ENCODE measurements at places on chromosomes 1 and 21.

DNA sequence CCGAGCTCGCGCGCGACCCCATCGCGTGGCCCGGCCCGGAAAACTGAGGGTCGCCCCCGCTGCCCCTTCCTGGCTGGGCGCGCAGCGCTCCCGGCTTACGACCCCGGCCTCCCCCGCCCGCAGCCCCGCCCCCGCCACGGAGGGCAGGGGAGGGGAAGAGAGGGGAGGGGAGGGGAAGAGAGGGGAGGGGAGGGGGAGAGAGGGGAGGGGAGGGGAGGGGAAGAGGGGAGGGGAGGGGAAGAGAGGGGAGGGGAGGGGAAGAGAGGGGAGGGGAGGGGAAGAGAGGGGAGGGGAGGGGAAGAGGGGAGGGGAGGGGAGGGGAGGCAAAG is 6.7 kb upstream of the ANKRD65 start:
- DNase-seq, result no peak

DNA sequence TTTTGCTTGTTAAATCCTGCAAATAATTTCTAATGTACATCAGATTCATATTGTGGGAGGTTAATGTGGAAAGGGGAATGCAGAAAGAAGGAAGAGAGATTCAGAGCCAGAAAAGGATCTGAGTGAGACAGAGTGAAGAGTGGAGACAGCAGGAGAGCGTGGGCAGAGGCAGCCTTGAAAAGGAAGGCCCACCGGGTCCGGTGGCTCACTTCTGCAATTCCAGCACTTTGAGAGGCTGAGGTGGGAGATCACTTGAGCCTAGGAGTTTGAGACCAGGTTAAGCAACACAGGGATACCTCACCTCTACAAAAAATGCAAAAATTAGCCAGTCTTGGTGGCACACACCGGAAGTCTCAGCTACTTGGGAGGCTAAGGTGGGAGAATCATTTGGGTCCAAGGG is 222.0 kb upstream of the RAB4A start:
- DNase-seq, result no peak

DNA sequence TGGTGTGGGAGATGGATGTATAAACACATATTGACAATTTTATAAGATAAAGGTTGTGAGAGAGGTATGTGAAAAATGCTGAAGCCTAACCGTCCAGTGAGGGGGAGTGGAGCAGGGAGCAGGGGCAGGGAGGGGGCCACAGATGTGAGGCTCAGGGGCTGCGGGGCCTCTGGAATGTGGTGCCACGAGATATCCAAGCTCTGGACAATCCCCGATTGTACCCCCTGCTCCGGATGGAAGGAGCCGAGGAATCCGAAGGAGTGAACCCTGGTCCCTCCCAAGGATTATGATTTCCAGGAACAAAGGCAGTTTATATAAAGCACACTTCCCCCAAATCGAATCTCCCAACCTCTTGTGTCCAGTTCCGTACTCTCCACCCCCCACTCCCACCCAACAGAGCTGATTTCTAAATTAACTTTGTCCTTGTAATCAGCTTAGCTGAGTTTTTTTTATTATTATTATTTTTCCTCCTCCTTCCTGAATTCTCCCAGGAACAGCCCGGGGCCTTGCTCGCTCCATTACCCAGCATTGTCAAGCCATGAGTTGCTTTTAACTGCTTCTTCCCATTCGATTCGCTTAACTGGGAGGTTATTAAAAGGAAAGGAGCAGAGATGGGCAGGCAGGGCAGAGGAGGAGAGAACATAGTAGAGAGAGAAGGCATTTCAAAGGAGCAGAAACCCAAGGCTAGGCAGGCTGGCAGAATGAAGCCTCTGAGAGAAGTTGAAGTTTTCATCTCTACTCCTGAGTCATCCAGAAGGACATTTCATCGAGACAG is 9.4 kb downstream of the KIRREL1 start:
- DNase-seq, result no peak

DNA sequence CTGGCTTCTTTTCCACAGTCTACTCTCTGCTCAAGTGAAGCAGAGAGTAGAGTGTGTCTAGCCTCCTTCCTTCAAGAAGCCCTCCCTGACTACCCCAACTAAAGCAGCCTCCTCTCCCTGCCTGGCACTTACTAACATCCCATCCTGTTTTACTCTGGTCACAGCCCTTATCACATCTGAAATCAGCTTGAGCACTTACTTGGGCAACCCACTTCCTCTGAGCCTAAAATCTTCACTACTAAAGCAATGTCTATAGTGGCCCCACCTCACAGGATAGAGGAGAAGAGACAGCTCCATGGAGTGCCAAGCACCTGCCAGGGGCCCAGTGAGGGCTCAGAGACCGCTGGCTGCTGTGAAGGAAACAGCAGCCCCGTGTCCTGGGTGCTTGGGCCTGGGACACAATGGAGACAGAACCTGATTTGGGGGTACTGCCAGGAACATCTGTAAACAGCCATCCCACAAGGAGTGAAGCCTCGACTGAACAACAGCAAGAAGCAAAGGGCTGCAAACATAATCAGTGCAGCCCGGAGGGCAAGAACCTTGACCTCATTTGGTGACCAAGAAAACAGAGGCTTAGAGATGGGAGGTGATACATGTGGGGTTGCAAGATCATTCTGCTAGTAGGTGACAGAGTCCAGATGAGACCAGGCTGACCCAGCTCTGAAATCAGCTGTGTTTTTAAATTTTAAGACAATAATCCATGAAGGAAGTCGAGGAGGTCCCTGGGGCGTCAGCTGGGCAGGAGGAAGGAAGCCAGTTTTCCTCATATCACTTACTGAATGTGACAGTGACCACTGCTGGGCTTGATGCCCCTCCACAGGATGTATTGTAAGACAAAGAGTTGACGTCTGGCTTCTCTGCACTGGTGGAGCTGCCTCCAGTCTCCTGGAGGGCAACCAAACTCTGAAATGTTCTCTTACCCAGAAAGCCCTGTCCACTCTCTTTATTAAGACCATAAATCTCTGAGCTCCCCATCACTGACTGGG is 710.6 kb downstream of the MATN1 start:
- DNase-seq, result no peak

DNA sequence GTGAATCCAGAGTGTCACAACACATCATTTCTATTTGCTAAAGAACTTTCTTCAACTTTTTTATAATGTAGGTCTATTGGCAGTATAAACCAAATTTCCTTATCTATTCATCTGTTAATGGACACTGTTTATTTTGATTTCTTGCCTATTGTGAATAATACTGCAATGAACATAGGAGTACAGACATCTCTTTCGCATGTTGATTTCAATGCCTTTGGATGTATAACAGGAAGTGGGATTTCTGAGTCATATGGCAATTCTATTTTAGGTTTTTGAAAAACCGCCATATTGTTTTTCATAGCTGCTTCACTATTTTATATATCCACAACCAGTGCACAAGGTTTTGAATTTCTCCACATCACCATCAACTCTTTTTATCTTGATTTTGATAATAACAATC is 198.7 kb downstream of the KCNT2 start:
- no peak for DNase-seq

GRCh38 chr1:66747501-66747900 is 4.8 kb upstream of the DYNLT5 start:
- no peak for DNase-seq

DNA sequence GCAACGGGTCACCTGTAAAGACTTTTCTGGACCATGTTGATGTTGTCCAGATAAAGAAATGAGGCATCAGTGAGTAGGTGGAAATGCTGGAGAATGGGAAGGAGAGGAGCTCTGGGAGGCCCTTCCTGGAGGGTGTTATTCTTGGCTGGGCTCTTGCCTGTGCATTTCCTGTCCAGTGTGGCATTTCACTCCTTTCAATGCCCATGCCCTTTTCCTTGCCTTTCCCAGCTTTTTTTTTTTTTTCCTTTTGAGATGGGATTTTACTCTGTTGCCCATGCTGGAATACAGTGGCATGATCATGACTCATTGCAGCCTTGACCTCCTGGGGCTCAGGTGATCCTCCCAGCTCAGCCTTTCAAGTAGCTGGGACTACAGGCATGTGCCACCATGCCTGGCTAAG is 11.8 kb downstream of the NOS1AP start:
- no peak for DNase-seq

DNA sequence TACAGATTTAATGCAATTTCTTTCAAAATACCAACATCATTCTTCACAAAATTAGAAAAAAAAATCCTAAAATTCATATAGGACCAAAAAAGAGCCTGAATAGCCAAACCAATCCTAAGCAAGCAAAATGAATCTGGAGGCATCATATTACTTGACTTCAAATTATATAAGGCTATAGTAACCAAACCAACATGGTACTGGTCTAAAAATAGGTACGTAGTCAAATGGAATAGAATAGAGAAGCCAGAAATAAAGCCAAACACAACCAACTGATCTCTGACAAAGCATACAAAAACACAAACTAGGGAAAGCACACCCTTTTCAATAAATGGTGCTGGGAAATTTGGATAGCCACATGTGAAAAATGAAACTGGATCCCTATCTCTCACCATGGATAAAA is 112.3 kb upstream of the TSPAN2 start:
- DNase-seq, result no peak

- no peak for DNase-seq
Observed at GRCh38 chr1:158005224-158005623, 11.8 kb downstream of the KIRREL1 start.

DNA sequence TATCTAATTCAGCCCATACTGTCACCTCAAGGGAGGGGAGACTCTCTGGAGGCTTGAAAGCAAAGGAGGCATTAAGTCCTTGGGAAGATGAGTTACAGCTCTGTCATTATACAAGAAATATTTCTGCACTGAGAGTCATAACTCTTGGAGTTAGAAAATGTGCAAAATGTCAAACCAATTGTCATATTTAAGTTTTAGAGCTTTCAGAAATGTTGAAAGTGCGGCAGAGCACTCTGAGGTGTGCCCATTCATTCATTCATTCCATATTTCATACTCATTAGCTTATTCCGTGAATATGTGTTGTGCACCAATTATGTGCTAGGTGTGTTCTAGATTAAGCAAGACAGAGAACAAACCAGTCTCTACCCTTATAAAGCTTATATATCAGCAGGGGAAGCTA is 87.1 kb downstream of the HUNK start:
- no peak for DNase-seq

GRCh38 chr1:25117233-25117823 is 115.0 kb downstream of the SYF2 start:
- no peak for DNase-seq

DNA sequence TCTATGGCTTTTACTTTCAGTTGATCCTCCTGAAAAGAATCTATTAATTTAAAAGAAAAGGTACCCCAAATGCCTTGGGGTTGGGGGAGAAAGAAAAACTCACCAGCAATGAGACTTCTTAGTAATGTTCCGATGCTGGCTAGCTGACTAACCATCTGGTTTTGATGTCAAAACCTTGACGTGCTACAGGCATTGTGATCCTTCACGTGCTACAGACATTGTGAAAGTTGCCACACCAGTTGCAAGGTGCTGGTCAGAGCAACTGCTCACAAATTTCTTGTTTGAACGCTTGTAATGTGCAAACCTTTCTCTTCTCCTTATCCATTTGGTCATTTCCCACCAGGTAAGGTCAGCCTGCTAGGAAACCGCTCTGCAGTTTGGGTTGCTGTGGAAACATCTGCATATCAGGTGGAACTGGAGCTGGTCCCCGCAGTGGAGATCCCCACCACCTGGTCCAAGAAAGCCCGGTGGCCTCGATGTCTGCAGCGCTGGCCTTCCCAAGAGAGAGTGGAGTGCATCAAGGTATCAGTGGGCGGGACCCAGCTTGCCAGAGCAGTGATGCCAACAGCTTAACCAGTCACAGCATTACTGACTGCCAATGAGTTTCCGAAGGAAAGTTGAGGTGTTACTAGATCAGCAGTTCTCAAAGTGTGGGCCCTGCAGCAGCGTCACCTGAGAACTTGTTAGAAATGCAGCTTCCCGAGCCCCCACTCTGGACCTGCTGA is 16.1 kb downstream of the MAB21L3 start:
- DNase-seq, result no peak

DNA sequence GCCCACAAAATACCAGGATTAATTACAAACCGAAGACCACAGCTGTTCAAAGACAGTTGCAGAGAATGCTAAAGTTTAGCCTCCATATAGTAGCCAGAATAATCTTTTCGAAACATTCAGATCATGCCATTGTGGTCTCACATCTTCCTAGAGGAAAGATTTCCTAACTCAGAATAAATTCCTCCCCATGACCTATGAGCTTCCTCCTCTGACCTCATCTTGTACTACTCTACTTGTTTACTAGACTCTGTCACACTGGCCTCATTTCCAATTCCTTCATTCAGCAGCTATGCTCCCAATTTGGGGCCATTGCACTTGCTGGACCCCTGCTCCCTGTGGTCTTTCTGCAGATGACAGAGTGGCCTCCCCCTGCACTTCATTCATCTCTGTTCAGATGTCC is 71.8 kb upstream of the LRRC53 start:
- DNase-seq, result no peak

GRCh38 chr1:182389619-182390047 is 2.0 kb downstream of the GLUL start:
- no peak for DNase-seq

DNA sequence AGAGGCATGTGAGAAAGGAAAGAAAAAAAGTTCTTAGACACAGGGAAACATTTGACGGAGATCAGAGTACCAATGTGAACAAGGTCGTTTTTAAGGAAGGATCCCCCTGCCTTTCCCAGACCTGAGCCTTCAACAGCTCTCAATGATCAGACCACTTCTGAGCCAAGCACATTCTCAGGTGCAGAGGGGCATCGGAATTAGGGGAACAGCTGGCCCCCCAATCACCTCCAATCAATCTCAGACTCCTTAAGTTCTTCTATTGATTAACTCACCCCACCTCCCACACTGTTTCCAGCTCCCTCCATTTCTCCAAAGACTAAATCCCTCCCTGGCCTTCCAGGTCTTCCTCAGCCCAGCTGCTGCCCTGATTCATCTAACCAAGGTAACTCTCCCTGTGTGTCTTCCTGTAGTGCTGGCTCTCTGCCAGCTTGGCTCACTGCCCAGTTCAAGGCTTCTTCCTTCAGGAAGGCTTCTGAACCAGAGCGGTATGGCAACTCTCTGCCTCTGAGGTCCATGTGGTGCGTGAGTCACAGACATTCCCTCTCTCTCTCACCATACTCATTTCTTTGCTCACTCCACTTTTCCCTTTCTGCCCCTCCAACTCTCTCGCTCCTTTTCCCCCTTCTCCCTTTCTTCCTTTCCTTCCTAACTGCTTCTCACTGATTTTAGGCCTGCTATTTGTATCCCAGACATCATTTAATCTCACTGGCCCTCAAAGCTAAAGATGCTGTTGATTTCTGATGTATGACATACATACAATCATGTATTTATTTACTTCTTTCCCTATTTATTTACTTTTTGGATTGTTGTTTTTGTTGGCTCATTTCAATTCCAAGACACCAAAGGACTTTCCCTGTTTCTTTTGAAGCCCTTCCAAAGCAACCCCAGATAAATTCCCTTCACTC is 18.1 kb downstream of the CFAP45 start:
- no peak for DNase-seq

GRCh38 chr21:35933466-35933865 is 126.9 kb downstream of the SETD4 start:
- no peak for DNase-seq

DNA sequence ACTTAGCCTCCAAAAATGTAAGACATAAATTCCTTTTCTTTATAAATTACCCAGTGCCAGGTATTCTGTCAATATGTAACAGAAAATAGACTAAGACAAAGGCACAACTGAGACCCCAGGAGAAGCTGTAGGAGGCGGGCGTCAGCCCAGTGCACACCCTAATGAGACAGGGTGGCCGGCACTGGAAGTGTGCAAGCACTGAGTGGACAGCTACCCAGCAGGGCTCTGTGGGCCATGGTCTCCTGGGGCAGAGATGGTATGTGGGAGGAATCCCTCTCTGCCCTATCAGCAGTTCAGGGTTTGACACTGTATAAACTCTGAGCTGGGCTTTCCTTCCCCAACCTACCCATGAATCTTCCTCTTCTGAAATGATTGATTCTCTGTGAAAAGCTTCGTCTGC is 139.5 kb downstream of the GLIS1 start:
- no peak for DNase-seq

GRCh38 chr1:166511761-166512160 is 327.5 kb upstream of the POGK start:
- DNase-seq, result peak; percentile 88
